Activated CD8-positive, alpha-beta memory T cell treated with anti-CD3 and anti-CD28 coated beads, Interleukin-2, amount 50 U/mL, for 4 hours (primary cell): ENCODE measurements at places on chromosomes 4 and X.

DNA sequence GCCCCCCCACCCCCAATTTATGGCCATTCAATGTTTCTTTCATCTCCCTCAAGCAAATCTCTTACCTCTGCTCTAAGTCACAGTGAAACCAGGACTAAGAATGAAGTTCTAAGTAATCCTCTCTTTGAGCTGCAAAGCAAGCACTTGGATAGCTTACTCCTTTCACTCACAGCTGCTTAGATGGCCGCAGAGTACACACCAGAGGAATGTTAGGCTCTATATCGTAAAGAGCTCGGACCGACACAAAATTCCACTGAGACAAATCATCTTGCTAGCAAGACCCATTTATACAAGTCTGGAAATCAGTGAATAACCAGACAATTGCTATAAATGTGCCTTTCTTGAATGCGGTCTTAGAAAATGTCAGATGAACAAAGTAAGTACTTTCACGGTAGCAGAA lies 135.0 kb downstream of the IDS start:
- no peak for DNase-seq

GRCh38 chrX:39894683-39895082 lies 203.1 kb downstream of the BCOR start:
- no peak for DNase-seq

- no peak for DNase-seq
Measured at GRCh38 chrX:44036336-44036735, 63.1 kb upstream of the NDP start.

DNA sequence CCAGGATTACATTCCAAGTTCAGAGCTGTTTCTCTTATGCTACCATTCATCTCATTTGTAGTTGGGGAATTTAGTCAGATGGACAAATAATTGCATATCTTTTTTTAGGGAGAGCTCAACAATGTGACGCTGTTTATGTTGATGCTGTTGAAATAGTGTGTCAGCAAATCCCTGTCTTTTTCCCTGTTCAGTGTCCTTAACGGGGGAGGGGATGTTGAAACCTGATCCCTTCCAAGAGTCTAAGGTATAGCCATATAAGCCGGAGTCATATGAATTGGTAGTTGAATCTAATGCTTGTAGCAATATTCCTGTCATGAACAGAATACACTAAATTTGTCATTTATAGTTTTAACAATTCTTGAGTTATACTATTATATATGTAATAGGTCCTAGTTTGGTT lies 293.5 kb upstream of the FAT1 start:
- no peak for DNase-seq

DNA sequence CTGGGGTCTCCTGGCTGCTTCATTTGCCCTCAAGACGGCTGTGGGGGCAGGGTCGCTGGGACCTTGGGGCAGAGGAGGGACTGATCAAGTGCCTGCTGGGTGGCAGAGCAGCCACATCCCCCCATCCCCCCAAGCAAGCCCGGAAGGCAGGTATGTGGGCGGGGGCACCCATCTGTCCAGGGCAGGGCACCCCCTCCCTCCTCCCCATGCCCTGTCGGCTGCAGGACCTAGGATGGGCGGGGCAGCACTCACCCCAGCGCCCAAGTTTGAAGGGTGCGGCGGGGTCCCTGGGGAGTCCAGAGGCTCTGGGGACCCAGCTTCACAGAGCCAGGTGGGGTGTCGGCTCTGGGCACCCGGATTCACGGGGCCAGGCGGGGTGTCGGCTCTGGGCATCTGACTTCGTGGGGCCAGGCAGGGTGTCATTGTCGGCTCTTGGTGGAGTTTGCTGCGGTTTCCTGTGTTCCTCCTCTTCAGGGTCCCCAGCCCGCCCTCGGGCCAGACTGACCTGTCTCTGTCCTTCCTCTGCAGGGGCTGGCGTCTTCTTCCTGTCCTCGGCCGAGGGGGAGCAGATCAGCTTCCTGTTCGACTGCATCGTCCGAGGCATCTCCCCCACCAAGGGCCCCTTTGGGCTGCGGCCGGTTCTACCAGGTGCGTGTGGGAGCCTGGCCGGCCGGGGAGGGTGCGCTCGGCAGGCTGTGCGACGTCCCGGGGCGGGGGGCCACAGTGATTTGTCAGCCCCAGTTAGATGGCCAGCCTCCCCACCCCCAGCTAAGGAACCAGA lies 22.1 kb downstream of the DOK7 start:
- DNase-seq = no peak

DNA sequence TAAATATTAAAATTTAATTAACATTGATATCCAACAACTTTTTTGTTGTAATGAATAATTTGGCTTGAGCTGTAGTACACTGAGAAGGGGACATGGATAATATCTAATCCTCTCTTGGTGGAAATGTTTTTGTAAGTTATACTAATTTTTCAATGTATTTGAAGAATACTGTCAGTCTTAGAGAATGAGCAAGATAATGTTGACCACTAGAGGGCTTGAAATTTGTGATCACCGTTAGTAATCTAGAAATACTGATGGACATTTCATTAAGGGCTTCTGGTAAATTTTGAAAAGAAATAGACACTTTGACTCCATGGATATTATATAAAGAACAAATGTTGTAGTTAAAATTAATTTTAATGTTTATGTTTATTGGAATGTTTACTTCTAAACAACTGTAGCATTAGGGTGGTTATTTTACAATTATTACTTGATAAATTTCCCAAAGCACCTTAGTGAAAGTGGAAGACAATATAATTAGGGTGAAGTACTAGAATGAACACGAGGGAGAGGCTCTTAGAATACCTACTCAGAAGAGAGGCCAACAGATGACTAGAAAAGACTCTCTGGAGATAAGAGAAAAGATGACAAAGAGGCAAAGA lies 20.0 kb upstream of the CAMK2D start:
- no peak for DNase-seq

DNA sequence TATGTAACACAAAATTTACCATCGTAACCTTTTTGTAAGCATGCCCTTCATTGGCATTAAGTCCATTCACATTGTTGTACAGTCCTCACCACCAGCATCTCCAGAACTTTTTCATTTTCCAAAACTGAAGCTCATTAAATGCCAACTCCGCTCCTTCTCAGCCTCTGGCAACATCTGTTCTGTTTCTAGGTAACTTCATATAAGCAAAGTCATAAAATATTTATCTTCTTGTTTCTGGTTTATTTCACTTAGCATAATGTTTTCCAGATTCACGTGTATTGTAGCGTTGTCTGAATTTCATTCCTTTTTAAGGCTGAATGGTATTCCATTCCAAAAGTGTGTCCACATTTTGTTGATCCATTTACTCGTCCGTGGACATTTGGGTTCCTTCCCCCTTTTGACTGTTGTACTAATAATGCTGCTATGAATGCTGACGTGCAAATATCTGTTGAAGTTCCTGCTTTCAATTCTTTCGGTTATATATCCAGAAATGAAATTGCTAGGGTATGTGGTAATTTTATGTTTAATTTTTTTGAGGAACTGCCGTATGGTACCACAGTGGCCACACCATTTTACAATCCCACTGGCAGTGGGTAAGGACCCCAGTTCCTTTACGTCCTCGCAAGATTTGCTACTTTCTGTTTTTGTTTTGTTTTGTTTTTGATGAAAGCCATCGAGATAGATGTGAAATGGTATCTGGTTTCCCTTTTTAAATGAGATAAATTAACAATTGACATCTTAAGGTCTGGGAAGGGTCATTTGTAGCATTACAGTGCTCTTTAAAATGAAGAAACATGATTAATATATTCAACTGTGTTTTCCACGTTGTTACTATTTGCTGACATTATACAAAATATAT lies 63.4 kb downstream of the PTTG2 start:
- DNase-seq = no peak

- DNase-seq = peak; percentile 81
Measured at GRCh38 chrX:131816551-131817136, 206.5 kb upstream of the STK26 start.

DNA sequence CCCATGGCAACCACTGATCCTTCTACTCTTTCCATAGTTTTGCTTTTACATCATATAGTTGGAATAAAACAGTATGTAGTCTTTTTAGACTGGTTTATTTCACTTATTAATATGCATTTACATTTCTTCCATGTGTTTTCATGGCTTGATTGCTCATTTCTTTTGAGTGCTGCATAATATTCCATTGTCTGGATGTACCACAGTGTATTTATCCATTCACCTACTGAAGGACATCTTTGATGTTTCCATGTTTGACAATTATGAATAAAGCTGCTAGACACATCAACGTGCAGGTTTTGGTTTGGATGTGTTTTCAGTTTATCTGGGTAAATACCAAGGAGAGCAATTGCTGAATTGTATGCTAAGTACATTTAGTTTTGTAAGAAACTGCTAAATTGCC lies 13.7 kb upstream of the GPRASP1 start:
- no peak for DNase-seq

DNA sequence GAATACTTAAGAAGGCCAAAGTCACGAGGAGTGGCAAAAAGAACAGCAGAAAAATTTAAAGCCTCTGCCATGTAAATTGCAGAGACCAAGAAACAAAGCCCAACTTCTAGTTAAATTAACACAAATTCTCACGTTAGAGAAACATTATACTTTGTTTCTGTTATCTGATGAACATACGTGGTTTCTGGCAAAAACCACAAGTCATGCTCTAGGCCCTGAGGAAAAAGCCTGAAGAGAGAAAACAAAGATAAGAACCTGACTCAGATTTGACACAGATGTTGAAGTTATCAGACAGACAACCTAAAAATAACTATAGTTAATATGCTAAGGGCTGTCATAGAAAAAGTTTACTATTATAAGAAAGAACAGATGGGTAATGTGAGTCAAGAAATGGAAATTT lies 149.1 kb upstream of the PCDH10 start:
- DNase-seq = no peak

- DNase-seq = no peak
Measured at GRCh38 chr4:110751183-110751582, 128.3 kb upstream of the PITX2 start.

- DNase-seq = no peak
Measured at GRCh38 chrX:131397891-131398290, 108.8 kb upstream of the IGSF1 start.

DNA sequence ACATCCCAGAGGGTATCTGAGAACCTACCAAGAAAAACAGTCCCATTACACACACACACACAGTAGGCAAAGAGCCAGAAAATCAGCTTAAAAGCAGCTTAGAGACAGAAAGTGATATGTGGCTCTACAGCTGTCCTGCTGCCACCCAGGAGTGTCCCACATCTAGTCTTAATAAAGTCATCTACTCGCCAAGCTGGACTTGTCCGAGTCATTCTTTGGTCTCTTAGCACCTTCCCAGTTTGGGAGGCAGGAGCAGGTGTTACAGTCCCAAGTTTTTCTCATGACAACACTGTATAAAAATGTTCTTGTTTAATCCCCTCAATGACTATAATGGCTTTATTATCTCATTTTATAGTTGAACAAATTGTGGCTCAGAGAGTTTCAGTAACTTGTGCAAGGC lies 252.5 kb upstream of the CASK start:
- DNase-seq = no peak

DNA sequence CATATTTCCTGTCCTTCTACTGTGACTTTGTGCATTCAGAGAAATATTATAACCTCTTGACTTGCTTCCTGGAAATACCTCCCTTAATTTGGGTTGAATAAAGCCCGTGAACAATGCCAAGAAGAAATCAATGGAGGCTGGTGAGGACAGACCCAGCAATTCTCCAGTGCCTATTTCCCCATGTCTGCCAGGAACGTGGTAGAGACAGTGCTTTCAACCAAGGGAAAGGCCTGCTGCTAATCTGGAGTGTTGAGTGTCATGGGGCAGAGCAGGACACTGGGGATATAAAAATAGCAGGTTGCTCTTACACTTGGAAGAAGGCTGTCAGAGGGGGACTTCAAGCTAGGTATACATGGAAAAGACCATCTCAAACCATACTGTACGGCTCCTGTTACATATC lies 19.9 kb downstream of the TSC22D3 start:
- no peak for DNase-seq

GRCh38 chr4:185713731-185714130 lies 98.3 kb downstream of the SORBS2 start:
- no peak for DNase-seq

GRCh38 chrX:11908371-11908770 lies 150.3 kb downstream of the MSL3 start:
- DNase-seq = peak; percentile 14

DNA sequence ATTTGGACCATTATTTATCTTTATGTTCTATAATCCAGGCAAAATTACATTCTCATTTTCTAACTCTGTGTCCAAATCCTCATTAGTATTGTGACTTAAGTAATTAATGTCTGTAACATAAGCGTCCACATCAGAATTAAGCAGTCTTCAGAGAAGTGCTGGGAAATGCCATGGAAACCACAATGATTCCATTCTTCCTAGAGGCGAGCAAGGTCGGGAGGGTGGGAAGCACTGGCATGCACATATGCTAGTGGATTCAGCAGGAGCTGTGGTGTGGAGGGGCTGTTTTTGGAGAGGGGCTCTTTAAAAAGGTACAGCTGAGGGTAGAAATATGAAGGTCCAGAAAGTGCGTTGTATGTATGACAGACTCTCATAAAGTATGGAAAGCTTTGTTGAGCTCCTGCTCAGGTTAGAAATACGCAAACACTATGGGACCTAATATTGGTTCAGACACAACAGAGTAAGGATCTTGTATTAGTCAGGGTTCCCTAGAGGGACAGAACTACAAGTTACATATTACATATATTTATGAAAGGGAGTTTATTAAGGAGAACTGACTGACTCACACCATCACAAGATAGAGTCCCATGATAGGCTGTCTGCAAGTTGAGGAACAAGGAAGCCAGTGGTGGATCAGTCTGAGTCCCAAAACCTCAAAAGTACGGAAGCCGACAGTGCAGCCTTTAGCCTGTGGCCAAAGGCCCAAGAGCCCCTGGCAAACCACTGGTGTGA lies 61.5 kb downstream of the GLRA2 start:
- DNase-seq = no peak

- DNase-seq = no peak
Measured at GRCh38 chr4:5125321-5125720, 74.0 kb downstream of the STK32B start.

DNA sequence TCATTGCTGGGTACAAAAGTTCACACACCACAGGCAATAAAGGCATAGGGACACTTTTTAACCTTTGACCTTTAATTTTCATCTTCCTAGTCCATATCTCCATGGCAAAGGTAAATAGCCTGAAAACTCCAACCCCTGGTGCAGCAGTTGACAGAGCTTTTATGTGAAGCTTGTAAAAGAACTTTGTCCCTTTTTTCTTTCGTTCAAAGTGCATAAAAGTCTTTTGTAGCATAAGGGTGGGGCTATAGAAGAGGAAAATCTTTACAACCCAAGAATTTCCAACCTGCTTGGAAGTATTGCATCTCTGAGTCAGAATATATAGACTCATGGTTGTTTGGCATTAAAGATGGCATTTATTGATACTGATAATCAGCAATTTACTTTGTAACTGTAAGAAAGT lies 20.4 kb downstream of the POF1B start:
- no peak for DNase-seq

DNA sequence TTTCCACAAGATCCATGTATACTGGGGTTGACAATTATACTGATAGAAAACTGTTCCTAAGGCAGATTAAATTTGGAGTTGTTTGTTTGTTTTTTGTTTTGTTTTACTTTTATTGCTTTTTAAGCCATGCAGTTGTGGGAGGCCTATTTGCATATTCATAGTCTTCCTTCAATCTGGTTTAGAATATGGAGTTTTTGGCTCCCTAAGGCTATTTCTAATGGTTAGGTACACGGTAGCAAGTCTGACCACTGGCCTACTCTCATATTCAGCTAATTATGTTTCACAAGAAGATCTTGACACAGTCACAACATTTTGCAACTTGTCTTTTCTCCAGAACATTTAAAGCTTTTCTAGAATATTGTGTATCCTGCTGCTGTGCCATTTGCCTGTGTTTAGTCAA lies 725.5 kb downstream of the PCDH18 start:
- DNase-seq = no peak

- no peak for DNase-seq
Measured at GRCh38 chr4:102247041-102247440, 98.2 kb downstream of the SLC39A8 start.
